ENCODE measurements at places on chromosomes 6 and 20.

GRCh38 chr20:52801628-52802006, 170.5 kb upstream of the TSHZ2 start:
- no peak for DNase-seq

- no peak for DNase-seq
Observed at GRCh38 chr6:132725471-132725870, 11.6 kb upstream of the VNN1 start.

GRCh38 chr20:2745060-2745910, 52.7 kb downstream of the EBF4 start:
- no peak for DNase-seq

- DNase-seq = peak; percentile 85
Observed at GRCh38 chr20:19688031-19688806, 69.8 kb upstream of the RIN2 start.

DNA sequence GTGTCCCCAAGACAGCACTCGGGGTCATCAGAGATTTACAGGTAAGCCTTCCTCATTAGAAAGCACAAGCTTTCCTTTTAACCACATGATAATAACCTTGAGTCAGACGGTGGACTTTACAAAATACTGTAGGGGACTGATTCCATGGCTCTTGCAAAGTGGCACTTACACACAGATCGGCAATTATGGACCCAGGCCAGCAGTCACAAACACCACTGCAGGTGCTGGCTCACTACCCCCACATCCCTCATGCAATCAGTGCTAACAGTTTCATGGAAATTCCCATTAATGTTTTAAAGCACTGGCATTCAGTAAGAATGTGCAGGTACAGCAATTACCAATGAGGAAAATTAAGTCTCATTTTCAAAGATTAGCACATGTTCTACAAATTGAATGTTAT, 516.5 kb downstream of the PRKN start:
- no peak for DNase-seq

- DNase-seq = no peak
Observed at GRCh38 chr6:119297049-119297448, 52.5 kb downstream of the MAN1A1 start.

DNA sequence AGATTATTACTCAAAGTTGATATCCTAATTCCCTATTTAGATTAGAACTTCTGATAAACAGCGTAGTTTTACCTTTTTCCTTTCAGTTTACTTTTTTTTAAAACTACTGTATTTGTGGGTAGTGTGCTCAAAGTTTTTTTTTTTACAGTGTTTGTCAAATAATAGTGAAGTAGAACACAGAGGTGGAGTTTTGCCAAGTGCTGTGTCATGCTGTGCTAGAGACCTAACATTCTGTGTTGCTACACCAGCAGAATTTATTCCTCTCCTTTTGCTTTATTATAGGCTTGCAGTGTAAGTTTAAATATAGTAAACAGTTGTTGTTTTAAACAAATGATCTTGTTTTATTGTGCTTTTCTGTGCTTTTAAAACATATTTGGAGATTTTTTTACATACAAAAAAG, 125.4 kb downstream of the HIVEP1 start:
- peak; percentile 59 for DNase-seq

DNA sequence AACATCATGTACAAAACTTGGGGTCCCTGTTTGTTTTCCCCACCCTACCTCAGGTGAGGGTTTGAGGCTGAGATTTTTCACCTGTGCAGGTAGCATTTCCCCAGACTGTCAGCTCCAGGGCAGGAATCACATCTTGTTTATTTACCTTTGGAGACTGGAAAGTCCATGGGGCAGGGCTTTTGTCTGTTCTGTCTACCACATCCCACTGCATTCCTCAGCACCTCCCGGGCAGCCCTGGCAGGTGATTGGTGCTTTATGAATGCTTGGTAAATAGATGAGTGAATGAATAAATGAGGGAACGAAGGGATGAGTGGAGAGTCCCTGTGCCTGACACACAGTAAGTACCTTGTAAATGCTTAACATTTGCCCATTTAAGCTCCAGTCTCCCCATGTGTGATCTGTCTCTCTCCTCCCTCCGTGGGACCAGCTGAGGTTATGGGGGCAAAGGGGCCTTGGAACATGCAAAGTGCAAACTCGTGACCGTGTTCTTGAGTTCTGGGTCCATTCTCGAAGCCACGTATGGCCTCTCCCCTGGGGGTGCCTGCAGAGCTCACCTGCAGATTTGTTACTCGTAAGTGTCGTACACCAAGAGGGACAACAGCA, 69.7 kb upstream of the PMEPA1 start:
- DNase-seq = no peak

DNA sequence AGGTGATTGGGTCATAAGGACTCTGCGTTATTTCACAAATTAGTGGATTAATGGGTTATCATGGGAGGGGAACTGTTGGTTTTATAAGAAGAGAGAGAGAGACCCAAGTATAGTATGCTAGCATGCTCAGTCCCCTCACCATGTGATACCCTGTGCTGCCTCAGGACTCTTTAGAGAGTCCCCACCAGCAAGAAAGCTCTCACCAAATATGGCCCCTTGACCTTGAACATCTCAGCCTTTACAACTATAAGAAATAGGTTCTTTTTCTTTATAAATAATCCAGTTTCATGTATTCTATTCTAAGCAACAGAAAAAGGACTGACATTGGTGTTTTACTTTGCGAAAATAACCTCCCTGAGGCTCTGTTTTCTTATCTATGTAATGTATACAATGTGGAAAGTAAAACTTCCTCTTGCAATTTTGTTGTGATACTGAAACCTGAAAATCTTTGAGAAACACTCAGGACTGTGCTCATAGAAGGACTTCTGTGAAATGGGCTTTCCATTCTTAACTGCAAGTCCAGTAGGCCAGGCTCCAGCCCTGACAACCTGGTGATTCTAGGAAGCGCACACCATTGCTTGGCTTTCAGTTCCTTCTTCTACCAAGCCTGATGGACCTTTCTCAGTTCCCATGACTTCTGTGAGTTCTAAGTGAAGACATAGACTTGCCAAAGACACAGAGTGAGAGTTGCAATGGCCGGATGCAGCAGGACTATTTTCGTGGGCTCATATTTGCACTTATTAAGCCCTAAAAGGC, 21.9 kb downstream of the SIRPD start:
- DNase-seq = no peak

GRCh38 chr6:20158676-20159075, 53.6 kb downstream of the MBOAT1 start:
- no peak for DNase-seq

- no peak for DNase-seq
Observed at GRCh38 chr6:160360955-160361354, 12.8 kb downstream of the SLC22A3 start.

GRCh38 chr6:122116835-122117627, 282.4 kb upstream of the HSF2 start:
- no peak for DNase-seq

- no peak for DNase-seq
Observed at GRCh38 chr20:40393197-40394079, 295.6 kb downstream of the MAFB start.

- DNase-seq = peak; percentile 50
Observed at GRCh38 chr6:13924146-13924948, 405 bp upstream of the RNF182 start.

DNA sequence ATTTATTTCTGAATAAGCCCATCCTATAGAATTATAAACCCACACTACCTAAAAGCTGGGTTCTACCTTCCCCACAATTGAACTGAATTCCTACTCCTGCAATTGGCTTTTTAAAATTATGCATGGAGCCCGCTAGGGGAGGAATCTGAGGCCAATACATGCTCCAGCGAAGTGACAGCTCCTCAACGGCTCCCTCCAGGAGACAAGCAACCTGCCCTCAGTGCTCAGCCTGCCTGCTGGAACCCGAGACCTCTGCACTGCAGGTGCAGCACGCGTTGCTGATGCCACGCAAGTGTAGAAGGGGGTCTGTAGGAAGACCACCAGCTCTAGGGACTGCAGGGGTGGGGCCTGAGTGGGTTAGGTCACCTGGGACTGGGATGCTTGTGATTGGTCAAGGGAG, 170.2 kb upstream of the CDYL start:
- no peak for DNase-seq

DNA sequence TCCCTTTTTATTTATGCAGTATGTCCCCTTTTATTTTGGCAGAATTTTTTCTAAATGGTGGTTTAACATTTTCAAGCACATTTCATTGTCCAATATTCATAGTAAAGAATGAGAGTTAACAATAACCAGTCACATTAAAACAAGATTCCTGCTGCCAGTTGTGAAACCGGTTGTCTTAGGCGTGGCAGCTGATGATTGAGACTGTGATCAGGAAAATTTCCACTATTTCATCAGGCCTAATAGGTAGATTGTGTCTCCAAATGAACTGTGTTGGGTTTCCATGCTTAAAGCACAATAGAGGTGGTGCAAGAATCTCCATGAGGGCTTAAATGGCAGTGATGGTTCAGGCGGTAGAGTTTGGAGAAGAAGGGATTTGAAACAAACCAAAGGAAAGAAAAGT, 15.3 kb downstream of the PRDM1 start:
- DNase-seq = no peak

DNA sequence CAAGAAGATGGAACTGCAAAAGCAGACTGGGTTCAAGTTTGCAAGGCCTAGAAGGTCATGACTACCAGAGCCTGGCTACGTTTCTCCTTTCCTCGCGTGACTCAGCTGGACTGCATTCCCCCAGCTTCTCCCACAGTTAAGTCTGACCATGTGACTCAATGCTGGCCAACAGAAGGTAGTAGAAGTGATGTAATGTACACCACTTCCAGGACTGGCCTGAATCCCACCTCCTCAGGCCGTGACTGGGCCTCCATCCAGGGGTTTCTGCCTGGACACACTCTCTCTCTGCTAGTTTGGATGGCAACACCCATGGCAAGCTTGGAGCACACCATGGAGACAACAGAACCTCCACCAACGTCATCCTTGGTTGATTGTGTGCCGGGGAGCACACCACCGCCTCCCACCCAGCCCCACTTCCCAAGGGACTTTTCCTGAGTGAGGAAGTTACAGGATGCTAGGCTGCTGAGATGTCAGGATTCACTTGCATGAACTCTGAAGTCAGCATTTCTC, 112.0 kb upstream of the CDYL start:
- DNase-seq = peak; percentile 32

- DNase-seq = peak; percentile 41
Observed at GRCh38 chr6:136592930-136593673, 42.9 kb upstream of the MAP7 start.

DNA sequence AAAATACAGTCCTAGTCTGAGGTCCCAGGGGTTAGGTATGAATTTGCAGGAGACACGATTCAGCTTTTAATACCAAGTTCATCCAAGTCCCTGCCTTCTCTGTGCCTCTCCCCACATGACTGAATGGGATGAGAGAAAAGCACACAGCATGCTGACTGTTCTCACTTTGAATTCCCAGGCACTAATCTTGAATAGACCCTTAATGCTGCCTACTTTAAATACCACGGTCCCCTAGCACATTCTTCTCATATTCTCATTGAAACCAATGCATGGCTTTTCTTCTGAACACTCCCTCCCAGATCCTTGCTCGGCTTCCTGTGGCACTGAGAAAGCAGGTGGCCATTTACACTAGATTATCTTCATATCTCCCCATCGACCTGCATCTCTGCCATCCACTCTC, 30.1 kb upstream of the SCAF8 start:
- no peak for DNase-seq

GRCh38 chr6:134667111-134667510, 282.8 kb downstream of the ALDH8A1 start:
- DNase-seq = no peak

DNA sequence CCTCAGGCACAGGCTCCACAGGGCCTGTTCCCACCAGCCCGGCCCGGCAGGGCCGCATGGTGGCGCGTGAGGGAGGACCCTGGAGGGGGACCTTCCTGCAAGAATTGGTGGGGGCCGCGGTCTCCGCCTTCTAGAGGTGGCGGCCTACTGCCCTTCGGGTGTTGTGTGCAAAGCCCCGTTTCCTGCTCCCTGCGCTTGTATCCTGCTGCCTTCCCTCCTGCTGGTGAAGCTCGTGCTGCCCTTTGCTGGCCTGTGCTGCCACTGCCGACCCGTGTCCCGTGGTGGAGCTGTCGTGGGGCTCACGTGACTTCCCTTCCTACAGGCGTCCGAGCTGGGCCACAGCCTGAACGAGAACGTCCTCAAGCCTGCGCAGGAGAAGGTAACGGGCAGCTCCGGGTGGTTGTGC, 8.4 kb upstream of the COL20A1 start:
- no peak for DNase-seq

DNA sequence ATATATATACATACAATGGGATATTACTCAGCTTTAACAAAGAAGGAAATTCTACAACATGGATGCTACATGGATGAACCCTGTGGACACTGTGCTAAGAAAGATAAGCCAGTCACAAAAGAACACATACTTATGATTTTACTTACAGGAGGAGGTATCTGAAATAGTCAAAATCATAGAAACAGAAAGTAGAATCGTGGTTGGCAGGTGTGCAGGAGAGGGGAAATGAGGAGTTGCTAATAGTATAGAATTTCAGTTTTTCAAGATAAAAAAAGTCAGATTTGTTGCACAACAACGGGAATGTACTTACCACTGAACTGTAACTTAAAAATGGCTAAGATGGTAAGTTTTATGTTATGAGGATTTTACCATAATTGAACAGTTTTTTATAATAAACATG, 706.3 kb downstream of the TFAP2A start:
- no peak for DNase-seq

DNA sequence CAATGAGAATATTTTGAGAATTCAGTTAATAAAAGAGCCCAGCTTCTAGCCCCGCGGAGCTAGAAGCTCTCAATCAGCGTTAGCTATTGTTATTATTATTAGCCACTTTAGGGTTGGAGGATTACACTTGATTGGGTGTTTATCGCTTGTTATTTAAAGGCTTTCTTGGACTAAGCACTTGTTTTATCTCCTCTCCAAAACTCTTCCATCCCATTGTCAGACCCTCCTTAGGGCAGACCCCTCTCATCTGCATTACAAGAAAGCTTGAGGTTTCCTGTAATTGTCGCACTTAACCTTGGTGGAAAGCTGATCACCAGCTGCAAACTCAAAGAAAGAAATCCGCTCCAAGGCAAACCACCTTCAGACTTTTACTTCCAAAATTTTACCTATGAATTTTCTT, 4.8 kb downstream of the DPPA5 start:
- DNase-seq = no peak

- peak; percentile 34 for DNase-seq
Observed at GRCh38 chr6:134732763-134733162, 217.1 kb downstream of the ALDH8A1 start.

GRCh38 chr6:13375360-13375878, 47.1 kb upstream of the TBC1D7 start:
- DNase-seq = no peak

GRCh38 chr20:4089756-4090487, 74.6 kb upstream of the RNF24 start:
- no peak for DNase-seq

GRCh38 chr6:41736186-41736733, 852 bp upstream of the TFEB start:
- no peak for DNase-seq

- no peak for DNase-seq
Observed at GRCh38 chr20:5996765-5997164, 46.3 kb downstream of the MCM8 start.

- DNase-seq = no peak
Observed at GRCh38 chr20:41182296-41183212, 45.2 kb downstream of the PLCG1 start.

GRCh38 chr6:166617359-166617758, 9.7 kb downstream of the RPS6KA2 start:
- DNase-seq = peak; percentile 47

GRCh38 chr6:144012534-144012933, 4.5 kb upstream of the PLAGL1 start:
- DNase-seq = no peak

All from A172 (cell line).